ENCODE measurements at places on chromosomes 4 and X.

- no peak for DNase-seq
Measured at GRCh38 chrX:30373479-30373878, 64.3 kb upstream of the NR0B1 start.

DNA sequence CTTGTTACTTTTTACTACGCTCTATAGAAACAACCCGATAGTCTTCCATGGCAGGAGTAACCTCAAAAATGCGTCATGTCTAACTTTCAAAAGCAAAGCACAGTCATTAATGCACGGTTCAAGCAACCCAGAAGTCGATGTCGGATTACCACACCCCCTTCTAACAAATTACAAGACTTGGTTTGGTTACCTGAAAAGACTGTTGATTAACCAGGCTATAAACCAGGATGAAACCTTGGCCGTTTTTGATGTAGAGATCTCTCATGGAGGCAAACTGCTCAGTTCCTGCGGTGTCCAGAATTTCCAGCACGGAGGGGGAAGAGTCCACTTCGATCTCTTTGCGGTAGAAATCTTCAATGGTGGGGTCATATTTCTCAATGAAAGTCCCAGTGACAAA, 2.4 kb downstream of the RAP2C start:
- DNase-seq: no peak

- no peak for DNase-seq
Measured at GRCh38 chrX:24694825-24695224, 1.1 kb downstream of the POLA1 start.

- no peak for DNase-seq
Measured at GRCh38 chr4:93031431-93032098, 727.8 kb downstream of the GRID2 start.

- DNase-seq: no peak
Measured at GRCh38 chr4:179605196-179605595, 2163.0 kb upstream of the AGA start.

DNA sequence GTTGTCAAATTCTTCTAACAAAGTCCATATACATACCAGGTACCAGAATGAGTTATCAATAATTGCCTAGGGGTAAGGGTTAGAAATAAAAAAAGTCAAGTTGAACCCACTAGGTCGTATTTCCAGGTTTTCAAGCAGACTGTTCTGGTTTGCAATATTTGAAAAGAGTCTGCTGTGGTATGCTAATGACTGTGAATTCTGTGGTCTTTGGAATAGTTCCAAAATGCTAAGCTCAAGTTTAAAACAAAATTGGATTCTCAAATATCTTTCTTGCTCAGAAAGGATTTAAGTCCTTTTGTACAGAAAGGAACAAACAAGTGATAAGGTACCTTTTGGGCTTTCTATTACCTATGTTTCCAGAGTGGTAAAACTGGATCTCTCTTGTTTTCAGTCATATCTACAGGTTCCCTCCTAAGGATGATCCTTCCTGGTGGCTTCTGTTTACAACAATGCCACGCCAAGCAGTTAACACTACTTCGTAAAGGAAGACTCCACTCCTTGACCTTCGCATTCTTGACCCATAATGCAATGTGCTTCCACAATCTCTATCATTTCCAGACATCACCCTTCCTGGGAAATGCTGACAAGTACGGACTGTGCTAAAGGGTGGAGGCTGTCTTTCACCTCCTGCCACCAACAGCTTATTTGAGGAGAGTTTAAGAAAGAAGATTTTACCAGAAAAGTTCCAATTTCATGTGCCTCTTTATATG, 531.7 kb upstream of the FTHL17 start:
- no peak for DNase-seq

DNA sequence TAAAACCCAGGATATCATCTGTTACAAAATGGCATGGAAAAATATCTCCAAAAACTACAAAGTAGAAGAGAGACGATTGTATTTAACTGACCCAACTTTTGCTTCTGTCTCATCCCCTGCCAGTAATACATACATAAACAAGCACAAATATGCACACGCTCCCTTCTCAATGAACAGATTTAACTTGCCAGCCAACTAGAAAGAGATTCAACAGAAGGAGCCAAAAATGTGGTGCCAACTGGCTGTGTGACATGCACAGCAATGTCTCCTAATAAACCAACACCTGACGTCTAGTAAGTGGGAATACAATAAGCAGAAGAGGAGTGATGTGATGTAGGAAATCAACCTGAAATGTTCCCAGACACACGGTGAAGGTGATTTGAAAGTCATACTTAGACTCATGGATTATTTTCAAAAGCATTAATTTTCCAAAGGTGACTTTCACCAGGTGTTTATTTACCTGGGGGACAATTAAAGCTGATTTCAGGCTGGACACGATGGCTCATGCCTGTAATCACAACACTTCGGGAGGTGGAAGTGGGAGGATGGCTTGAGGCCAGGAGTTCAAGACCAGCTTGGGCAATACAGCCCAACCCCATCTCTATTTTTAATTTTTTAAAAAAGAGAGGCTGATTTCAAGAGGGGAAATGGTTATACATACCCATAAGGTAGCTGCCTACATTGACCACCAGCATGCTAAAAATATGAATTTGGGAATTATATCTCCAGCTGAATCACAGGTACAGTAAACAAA, 33.7 kb downstream of the SH3RF1 start:
- DNase-seq: no peak

DNA sequence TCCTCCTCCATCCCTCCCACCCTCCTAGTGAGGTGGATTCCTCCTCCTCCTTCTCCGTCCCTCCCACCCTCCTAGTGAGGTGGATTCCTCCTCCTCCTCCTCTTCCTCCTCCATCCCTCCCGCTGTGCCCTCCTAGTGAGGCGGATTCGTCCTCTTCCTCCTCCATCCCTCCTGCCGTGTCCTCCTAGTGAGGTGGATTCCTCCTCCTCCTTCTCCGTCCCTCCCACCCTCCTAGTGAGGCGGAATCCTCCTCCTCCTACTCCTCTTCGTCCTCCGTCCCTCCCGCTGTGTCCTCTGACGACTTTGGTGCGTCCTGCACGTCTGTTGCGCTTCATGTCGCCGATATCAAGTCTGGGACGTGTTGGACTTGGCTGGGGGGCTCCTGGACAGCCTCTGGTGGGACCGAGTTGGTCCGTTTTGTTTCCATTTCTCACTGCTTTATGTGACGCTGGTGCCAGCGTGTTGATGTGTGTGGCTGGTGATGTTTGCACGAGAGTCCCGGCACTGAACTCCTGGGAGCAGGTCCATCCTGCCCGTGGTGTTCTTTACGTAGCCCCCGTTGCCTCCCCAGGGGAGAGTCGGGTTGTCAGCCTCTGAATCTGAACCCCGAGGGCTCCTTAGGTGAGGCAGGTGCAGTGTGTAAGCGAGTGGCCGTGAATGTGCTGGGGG, 5.4 kb downstream of the AKAP17A start:
- DNase-seq: no peak

- DNase-seq: no peak
Measured at GRCh38 chr4:82551734-82552133, 10.1 kb downstream of the TMEM150C start.

DNA sequence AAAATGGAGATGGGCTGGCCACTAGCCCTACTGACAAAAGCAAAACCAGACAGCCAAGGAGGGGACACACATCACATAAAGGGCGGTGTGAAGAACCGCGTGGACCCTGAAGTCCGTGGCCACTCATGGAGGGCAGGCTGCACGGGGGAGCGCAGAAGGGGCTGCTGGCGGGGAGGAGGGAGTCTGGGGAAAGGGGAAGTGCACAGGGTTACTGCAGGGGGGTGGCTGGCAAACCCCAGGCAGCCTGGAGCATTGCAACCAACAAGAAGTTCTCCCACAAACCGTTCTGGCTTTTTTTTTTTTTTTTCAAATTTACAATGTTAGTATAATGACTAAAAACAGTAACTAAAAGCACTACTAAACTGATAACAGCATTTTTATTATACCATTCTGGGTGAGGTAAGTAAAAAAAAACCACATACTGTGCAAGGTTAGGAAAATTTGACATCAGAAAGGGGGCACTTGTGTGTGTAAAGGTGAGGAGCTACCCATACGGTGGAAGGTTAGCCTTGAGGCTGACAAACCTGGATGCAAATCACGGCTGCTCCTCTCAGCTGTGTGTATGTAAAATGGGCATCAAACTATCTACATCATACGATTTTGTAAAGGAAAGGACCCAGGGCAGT, 87.1 kb downstream of the TSPAN5 start:
- no peak for DNase-seq

- no peak for DNase-seq
Measured at GRCh38 chr4:77177199-77177598, 20.2 kb downstream of the CCNG2 start.

DNA sequence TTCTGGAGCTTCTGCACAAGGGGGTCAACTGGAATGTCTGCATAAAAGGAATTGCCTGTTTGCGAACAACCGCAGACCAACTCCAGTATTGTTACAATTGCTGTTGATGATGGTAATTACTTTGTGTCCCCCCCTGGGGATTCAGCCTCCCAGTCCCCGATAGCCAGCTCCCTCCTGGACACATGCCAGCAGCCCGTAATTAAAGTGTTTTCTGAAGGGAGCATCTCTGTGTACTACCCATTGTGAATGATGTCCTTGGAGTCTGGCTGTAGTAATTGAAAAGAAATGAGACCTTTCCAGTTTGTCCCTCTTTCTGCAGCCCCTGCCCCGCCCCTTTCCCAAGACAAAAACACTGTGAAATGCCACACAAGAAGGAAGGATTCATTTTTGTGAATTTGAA, 377.1 kb upstream of the LCORL start:
- no peak for DNase-seq

- DNase-seq: no peak
Measured at GRCh38 chr4:88415982-88416381, 37.3 kb downstream of the HERC6 start.

GRCh38 chrX:121585626-121586025, 538.2 kb downstream of the GLUD2 start:
- no peak for DNase-seq

- no peak for DNase-seq
Measured at GRCh38 chr4:2472187-2472586, 3.3 kb downstream of the RNF4 start.

GRCh38 chrX:110321081-110321480, 3.2 kb upstream of the AMMECR1 start:
- no peak for DNase-seq

- no peak for DNase-seq
Measured at GRCh38 chr4:70315928-70316327, 18.9 kb upstream of the CABS1 start.

- no peak for DNase-seq
Measured at GRCh38 chrX:74318672-74319071, 14.7 kb downstream of the ZCCHC13 start.

- no peak for DNase-seq
Measured at GRCh38 chr4:156764846-156765245, 206.8 kb downstream of the PDGFC start.

- DNase-seq: no peak
Measured at GRCh38 chrX:153538424-153538823, 21.0 kb downstream of the ATP2B3 start.

DNA sequence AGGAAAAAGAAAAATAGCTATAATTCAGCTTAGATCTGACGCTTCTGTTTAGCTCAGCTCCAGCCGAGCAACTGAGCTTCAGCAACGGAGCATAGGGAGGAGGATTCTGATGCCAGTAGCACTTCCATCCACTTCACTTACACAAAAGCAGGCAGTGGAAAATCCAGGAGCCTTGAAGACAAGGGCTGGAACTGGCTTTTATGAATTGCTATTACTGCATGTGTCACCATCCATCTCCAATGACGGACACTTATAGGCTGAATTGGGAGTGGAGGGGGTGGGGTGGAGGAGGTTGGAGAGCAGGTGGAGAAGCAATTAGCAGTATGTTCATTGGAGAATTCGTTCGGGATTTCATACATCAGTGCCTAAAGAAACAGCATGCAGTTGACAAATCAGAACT, 15.6 kb downstream of the ENOX2 start:
- DNase-seq: no peak

DNA sequence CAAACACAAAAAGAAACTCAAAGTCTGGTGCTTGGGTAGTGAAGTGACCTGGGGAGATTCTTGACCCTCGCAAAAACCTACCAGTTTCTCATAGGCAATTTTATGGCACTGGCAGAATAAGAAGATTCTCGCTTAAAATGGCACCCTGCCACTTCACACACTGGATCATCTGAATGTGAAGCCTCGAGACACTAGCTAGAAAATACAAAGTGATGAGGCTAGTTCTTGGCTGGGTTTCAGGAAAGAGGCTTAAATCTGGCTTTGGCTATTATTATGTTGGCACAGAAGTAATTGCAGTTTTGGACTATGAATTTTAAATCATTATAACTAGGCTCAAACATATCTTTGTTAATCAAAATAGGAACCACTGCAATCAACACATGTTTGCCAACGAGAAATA, 634.7 kb upstream of the BOD1L1 start:
- DNase-seq: no peak

DNA sequence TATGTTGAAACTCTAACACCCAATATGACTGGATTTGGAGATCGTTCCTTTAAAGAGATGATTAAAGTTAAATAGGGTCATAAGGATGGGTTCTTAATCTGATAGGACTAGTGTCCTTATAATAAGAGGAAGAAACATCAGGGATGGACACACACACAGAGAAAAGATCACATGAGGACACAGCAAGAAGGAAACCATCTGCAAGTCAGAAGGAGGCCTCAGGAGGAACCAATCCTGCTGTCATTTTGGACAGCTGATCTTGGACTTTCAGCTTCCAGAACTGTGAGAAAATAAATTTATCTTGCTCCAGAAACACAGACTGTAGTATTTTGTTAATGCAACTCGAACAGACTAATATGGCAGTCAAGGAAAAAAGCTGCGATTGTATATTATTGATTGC, 631.5 kb downstream of the PCDH7 start:
- DNase-seq: no peak

GRCh38 chr4:153728660-153729059, 31.2 kb downstream of the RNF175 start:
- DNase-seq: no peak

DNA sequence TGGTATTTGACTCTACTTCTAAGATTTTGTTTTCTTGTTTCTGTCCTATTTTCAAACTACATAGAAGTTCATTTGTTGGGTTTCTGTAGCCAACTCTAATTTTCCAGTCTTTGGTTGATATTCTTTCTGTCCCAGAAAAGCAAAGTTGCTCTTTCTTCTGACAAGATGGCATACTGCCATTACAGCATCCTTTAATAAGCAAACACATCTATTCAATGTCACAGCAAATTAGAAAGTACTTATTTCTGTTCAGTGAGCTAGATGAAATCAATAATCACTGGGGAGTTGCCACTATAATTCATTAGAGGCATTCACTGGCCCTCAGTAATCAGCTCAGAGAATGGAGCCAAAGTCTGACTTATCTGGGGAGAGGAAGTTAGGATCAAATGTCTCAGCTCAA, 1258.0 kb upstream of the IGFBP7 start:
- no peak for DNase-seq

DNA sequence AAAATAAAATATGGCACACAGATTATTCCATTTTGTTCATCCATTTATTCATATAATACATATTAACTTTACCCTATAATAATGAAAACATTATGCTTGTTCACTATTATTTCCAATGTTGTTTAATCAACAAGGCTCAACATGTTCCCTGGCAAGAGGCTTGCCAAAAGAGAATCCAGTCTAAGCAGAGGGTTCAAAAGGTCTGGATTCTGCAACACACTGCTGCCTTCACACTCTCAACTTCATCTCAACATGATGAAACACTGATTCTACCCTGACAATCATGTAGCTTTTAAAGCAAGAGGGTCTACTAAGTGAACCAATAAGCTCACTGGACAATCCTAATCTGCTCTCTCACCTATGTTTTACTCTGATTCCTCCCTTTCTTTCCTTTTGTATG, 101.1 kb downstream of the MID1 start:
- DNase-seq: no peak

GRCh38 chr4:14375816-14376215, 626.5 kb upstream of the CPEB2 start:
- DNase-seq: no peak

Data from glomerular endothelial cell (primary cell).